ENCODE measurements at places on chromosomes 6 and 20. TPM values are rescaled to one million over a fixed set of nuclear protein-coding genes. Genes with fewer than 3 reads are reported as not detected.

TRERF1 gene
- 6.9 TPM for total RNA-seq

TUBB2B gene
- 0.67 TPM for total RNA-seq

- no peak overlapping the region for H3K4me3 ChIP-seq
- no peak for DNase-seq
- no peak overlapping the region for H3K27ac ChIP-seq
- H3K4me1 ChIP-seq, result no peaks in the 10 kb centered on the region
Measured at GRCh38 chr6:30378290-30378937, 33.5 kb downstream of the RPP21 start.

- H3K4me1 ChIP-seq, result peaks cover 14% of the 10 kb centered on the region
- H3K27ac ChIP-seq, result no peak overlapping the region
- no peak overlapping the region for H3K4me3 ChIP-seq
- DNase-seq, result no peak
- no peaks in the 10 kb centered on the region for H3K36me3 ChIP-seq
- no peaks in the 10 kb centered on the region for H3K27me3 ChIP-seq
Measured at GRCh38 chr6:136740050-136740974, 52.0 kb downstream of the MAP3K5 start.

- H3K4me1 ChIP-seq, result peaks cover 5% of the 10 kb centered on the region
- no peaks in the 10 kb centered on the region for H3K36me3 ChIP-seq
- DNase-seq, result no peak
- H3K4me3 ChIP-seq, result no peak within 1 kb of the TSS
- H3K27ac ChIP-seq, result no peak within 1 kb of the TSS
Measured at GRCh38 chr20:57266291-57267157, at the start of gene BMP7. BMP7 (minus strand) TSS chr20:57266641; CDS start chr20:57266122, 519 bp downstream.

All from activated CD8-positive, alpha-beta T cell treated with anti-CD3 and anti-CD28 coated beads for 36 hours (primary cell).